ENCODE measurements at places on chromosomes 3 and 15.

- no peak for DNase-seq
Measured at GRCh38 chr3:52281981-52282801, 3.7 kb upstream of the WDR82 start.

GRCh38 chr3:36135863-36136262, 244.4 kb upstream of the STAC start:
- no peak for DNase-seq

DNA sequence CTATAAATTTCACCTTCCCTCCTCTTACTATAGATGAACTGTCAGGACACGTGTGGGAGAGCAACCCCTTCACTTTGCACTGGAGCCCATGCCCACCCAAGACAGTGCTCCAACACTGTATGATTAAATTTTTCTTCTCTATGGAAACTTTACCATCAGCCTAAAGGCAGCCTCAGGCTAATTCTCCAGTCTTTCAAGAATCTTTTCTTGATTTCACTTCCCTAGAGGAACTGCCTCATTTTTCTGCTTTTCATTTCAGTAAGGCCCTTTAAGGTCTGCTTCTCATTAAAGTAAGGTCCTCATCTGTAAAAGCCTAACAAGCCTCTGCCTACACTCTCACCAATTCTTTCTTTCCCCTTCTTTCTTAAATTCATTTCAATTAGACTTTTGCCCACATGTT, 137.3 kb downstream of the KCNMB2 start:
- no peak for DNase-seq

- no peak for DNase-seq
Measured at GRCh38 chr15:67849538-67849937, 9.7 kb upstream of the RNU6-1 start.

DNA sequence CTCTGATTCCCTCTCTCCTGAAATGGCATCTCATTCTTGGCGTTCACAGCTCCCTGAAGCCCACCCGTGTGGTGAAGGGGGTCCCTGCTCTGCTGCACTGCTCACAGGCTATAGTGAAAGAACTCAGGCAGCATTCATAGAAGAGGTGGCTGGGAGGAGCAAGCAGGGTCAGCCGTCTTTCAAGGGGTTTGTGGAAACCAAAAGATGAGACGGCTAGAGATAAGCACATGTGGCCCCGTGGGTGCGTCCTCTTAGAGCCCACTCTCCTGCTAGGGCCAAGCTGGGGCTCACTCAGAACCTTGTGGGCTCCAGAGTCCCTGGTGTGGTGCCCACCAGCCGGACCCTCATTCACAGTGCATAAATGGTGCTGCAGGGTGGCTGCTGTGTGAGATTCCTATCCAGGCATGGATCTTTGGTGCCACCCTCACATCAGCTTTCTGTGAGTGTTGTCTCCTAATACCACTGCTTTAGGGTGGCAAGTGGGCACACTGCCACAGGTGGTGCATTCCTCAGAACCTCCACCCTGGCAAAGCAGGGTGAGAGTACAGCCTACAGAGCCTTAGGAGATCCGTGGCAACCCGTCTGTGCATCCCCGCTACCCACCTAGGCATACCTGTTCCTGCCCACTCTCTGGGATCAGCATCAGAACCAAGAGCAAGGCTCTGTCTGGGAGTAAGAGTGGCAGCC, 11.2 kb upstream of the SEMA4B start:
- DNase-seq, result no peak

DNA sequence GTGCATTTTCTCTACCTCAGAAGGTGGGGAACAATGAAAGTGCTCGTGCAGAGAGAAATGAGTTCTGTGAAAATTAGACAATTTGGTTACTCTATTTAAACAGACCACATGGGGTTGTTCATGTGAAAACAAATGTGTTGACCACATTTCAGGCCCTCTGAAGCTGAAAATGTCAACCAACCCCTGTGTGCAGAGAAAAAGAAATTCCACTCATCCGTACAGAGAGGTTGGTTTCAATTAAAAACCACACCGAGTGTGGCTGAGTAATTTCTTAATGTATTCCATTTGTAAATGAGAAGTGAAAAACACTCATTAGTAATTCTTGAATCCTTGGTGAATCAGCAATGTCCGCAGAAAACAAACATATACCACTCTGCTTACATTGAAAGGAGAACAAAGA, 46.9 kb upstream of the SLC7A14 start:
- peak; percentile 53 for DNase-seq

DNA sequence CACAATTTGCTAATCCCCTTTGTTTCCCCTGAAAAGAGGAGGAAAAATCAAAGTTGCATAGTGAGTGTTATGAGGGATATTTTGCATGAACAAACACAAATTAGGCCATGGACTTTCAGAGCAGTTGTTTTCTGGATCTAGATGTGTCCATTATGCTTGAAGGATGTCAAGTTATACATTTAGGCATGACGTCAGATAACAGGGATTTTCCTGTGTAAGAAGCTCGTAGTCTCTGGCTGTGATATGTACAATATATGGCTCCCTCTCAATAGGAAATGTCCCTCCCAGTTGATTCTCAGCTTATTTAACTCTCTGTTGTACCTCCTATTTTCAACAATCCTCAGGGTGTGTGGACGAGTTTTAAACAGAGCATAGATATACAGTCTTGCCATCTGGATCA, 171.0 kb downstream of the RBMS3 start:
- no peak for DNase-seq

DNA sequence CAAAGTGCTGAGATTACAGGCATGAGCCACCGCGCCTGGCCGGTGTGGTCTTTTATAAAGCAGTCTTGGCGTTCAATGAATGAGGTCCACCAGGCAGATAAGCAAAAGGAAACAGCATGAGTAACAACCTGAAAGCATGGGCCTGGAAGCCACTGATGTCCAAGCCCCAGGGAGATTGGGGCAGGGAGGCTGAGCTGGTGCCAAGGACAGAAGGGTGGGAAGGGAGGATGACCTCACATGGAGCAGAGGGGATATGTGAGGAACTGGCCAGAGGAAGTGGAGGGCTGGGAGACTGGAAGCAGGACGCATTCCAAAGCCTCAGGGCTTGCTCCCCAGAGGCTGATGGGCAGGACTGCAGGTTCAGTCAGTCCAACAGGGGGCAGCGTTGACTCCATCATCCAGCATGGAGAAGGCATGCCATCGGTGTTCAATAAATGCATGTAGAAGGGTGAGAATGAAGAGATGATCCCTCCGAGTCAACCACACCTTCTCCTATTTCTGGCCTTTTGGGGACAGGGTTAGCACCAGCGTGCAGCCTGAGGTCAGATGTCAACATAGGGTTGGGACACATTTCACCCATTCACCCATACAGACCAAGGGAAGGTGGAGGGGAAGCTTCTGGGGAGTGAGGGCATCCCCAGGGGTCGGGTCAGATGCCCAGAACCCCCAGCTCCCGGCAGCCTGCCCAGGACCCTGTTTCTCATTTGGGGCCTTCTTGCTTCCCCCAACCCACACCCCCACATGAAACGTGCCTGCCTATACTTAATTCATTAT, 14.8 kb downstream of the MYL3 start:
- no peak for DNase-seq

DNA sequence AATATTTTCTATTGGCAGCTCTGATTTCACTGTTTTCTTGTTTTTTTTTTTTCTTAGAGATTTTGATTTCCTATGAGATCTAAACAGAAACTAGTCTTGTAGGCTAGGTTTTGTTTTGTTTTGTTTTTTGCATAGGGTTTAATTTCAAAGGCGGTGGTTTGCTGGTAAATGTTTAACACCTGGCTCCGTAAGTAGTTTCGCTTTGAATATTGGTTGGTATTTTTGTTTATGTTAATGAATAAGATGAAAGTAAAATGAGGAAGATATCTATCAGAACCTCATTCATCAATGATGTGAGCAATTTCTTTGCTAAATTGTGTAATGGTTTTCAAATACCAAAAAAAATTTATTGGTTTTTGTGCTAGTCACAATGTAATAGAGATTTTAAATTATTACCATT, 39.7 kb upstream of the TM4SF1 start:
- DNase-seq, result no peak

GRCh38 chr3:18591120-18591519, 166.0 kb upstream of the SATB1 start:
- no peak for DNase-seq

Data from GM04504 (cell line).